ENCODE measurements at places on chromosomes 1 and 21. TPM values are rescaled to one million over a fixed set of nuclear protein-coding genes. Genes with fewer than 3 reads are reported as not detected.

DNA sequence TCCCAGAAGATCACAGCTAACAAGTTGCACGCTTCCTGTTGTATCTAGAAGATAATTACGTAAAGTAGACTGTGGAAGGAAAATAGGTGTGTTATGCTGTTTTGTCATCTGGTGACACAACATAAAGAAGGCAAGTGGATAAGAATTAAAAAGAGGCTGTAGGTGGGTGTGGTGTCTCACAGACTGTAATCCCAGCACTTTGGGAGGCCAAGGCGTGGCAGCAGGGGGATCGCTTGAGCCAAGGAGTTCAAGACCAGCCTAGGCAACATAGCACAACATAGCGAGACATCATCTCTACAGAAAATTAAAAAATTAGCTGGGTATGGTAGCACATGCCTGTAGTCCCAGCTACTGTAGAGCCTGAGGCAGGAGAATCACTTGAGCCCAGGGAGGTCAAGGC lies 17.9 kb upstream of the ZNF281 start:
- H3K4me3 ChIP-seq: no peak overlapping the region
- no peaks in the 10 kb centered on the region for H3K36me3 ChIP-seq
- H3K4me1 ChIP-seq: no peaks in the 10 kb centered on the region
- H3K27ac ChIP-seq: no peak overlapping the region
- no peak for DNase-seq

TRIM17 gene
- 5.0 TPM for total RNA-seq

GRCh38 chr1:171532520-171532919 lies 47.2 kb downstream of the PRRC2C start:
- H3K4me1 ChIP-seq: no peaks in the 10 kb centered on the region
- no peak overlapping the region for H3K4me3 ChIP-seq
- peaks cover 64% of the 10 kb centered on the region for H3K36me3 ChIP-seq
- H3K27me3 ChIP-seq: no peaks in the 10 kb centered on the region
- H3K27ac ChIP-seq: no peak overlapping the region

ISG20L2 gene
- 23.7 TPM for total RNA-seq

Data from neural progenitor cell (in vitro differentiated cells).